ENCODE measurements at places on chromosomes 2 and 18.

- DNase-seq, result no peak
Observed at GRCh38 chr18:9000733-9001132, 101.8 kb upstream of the NDUFV2 start.

GRCh38 chr2:54336136-54336976, 80.3 kb upstream of the TSPYL6 start:
- no peak for DNase-seq

- no peak for DNase-seq
Observed at GRCh38 chr18:40995529-40995928, 959.5 kb upstream of the PIK3C3 start.

DNA sequence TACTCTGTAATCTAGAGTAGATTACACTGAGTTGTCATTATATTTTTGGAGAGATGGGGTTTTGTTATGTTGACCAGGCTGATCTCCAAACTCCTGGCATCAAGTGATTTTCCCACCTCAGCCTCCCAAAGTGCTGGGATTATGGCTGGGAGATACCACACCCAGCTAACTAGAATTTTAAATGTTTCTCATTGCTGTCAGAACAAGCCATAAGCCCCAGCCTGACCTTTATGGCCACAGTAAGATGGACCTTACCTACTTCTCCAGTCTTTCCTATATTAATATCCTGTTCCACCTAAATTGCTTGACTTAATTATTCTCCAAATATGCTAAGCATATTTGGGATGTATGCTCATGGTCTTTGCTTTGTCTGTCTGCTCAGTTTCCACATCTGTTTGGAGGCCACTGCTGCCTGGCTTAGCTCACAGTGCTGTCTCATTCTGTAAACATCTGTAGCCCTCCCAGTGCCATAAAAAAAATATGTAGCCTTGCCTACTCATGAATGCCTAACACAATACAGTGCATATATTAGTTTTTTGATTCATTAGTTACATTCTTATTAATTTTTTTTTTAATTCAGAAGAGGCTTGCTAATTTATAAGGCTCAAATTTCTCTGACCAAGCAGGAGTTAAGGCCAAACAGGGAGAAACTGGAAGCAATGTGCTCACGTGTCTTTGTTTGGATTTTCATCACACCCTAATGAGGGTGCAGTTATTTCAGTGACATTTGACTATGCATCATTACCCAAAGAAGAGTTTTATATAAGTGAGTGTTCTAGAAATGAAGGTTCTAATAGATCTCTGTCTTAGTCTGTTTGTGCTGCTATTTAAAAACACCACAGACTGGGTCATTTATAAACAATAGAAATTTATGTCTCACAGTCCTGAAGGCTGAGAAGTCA, 45.3 kb upstream of the PSME4 start:
- DNase-seq, result no peak

DNA sequence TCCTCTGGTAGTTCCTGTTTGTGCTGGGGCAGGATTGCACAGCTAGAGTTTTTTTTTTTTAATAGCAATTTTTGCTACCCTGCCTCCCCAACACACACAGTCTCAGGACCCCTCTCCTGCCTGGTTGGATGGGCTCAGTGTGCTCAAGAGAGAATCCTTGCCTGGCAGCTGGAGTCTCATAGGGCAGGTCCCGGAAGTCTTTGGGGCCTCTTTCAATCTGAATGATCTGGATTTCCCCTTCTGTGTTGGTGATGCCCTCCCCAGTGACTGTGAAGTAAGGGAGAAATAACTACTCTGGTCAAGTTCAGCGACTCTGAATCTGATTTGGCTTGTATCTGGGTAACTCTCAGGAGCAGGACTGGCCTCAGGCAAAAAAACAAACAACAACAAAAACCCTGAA, 220.6 kb upstream of the LRRTM1 start:
- no peak for DNase-seq

DNA sequence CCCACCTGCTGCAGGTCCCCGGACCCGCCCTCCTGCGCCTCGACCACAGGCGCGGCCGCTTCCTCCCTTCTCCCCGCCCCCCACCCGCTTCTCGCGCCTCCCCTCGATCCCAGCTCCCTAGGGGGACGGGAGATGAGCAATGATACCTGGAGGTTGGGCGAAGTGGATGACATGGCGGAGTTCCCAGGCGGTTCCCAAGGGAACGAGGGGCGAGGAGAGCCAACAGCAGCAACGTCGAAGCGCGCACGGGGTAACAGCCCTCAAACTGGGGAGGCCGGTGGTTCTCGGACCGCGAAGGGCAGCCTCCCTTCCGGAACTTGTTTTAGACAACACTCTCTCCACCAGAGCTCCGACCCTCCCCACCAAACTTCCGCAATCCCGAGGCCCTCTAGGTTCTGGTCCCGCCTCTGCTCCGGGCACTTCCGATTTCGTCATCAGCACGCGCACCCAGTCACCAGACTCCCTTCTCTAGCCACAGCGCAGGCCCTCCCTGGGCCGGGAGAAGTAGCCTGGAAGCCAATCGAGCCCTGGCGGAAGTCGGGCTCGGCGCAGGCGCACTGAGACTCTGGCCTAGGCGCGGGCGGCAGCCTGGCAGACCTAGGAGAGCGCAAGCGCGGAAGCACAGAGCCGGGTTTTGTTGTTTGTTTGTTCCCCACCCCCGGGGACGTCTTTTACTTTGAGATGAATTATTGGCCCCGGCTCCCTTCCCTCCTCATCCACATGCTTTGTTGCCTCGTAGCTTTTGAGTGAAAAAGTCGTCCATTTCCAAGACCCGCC, at the start of gene VPS4B:
Gene VPS4B, minus strand, starts transcription at position 390 of the 777 bp plus-strand sequence. Its CDS starts 217 bp downstream, at position 173.
- peak; percentile 100 for DNase-seq

DNA sequence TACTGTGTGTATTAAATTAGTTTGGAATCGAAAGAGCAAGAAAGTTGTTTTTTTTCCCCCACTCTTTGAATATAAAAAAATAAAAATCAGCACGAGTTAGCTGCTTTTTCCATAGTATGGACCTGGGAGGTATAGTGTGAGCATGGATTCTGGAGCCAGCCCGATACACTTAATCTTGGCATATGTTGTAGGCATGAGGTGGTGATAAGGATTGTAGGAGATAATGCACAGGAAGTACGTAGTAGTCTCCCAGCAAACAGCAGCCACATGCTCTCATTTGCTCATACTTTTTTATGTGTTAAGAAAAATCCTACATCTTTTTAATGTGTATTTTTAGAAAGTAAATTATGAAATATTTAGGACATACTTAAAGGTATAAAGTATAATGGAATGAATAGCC, 2.1 kb upstream of the DNAJC27 start:
- no peak for DNase-seq

- DNase-seq, result no peak
Observed at GRCh38 chr2:36359067-36359466, 3.5 kb downstream of the CRIM1 start.

DNA sequence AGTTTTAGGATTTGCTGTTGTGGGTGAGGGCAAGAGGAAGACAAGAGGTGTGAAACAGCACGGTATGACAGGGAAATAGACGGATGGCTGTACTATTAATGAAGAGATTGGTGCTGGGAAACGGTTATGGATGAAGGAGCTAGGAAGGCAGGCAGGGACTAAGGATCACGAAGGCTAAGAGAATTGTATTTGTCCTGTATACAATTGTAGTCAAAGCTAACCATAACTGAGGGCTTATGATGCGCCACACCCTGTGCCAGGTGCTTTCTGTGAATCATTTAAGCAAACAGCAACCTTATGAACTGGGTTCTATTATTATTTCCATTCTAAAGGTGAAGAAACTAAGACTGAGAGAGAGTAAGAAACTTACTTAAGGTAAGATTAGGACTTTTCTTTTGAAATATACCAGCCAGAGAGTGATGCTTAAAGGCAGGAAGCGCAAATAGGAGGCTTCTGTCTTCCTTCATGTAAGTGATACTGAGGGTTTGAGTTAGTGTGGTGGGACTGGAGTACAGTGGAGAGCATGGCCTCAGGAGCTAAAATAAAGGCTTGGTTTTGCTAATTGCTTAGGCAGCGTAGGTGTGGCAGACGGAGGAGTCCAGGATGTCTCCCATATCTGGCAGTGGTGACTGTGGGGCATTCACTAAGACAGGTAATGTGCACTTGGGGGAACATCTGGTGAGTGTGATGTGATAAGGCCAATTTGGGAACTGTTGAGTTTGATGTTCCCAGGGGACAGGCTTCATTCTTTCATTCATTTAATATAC, 85.8 kb downstream of the PLEKHM3 start:
- DNase-seq, result no peak

DNA sequence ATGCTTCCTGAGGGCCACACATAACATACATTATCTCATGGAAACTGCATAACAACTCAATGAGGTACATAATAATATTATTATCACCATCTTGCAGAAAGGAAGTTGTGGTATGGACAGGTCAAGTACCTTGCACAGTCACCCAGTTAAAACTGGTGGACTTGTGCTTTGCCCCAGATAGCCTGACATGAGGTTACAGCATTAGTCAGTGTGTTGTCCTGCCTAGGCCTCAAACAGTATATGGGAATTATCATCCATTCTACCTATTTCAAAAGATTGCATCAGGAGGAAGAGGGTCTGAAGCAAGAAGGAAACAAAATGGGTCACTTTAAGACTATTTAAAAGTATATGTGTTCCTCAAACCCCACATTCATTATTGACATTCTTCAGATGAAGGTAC, 5.4 kb upstream of the ANTXR1 start:
- DNase-seq, result no peak

DNA sequence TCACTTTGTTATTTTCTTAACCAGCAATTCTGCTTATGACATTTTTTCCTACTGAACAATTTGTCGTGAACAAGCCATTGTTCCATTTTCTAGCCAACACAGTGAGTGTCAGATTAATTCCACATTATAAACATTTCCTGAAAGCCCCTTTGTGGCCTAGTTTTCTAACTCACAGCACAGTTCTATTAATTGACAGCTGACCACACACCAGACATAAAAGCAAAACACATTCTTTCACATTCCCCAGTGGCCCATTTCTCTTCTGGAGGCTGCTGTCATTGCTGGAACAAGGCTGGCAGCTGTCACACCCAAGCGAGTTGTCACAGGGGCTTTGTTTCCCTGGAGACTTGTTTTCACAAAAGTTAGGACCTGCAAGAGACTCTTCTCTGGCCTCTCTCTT, 50.7 kb downstream of the RNF152 start:
- DNase-seq, result no peak

- DNase-seq, result no peak
Observed at GRCh38 chr18:23694637-23695430, 5.6 kb downstream of the LAMA3 start.

GRCh38 chr2:221377066-221377465, 195.0 kb downstream of the EPHA4 start:
- DNase-seq, result no peak

DNA sequence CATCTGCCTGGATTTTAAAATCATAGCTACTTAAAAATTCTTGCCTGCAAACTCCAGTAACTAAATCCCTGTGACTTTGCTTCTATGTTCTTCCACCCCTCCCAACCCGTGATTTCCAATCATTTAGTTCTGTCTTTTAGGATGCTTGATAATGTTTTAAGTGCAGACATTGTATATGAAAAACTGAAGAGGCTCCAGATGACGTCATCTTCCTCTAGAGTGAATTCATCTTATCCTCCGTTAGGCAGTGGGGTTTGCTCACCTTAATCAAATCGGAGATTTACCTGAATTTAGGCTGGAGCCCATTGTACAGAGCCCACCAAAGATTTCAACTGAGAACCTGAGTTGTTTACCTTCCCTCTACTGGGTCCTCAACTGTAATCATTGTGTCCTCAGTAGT, 10.9 kb downstream of the FBXO48 start:
- no peak for DNase-seq

- no peak for DNase-seq
Observed at GRCh38 chr2:61995515-61995914, 90.0 kb downstream of the COMMD1 start.

DNA sequence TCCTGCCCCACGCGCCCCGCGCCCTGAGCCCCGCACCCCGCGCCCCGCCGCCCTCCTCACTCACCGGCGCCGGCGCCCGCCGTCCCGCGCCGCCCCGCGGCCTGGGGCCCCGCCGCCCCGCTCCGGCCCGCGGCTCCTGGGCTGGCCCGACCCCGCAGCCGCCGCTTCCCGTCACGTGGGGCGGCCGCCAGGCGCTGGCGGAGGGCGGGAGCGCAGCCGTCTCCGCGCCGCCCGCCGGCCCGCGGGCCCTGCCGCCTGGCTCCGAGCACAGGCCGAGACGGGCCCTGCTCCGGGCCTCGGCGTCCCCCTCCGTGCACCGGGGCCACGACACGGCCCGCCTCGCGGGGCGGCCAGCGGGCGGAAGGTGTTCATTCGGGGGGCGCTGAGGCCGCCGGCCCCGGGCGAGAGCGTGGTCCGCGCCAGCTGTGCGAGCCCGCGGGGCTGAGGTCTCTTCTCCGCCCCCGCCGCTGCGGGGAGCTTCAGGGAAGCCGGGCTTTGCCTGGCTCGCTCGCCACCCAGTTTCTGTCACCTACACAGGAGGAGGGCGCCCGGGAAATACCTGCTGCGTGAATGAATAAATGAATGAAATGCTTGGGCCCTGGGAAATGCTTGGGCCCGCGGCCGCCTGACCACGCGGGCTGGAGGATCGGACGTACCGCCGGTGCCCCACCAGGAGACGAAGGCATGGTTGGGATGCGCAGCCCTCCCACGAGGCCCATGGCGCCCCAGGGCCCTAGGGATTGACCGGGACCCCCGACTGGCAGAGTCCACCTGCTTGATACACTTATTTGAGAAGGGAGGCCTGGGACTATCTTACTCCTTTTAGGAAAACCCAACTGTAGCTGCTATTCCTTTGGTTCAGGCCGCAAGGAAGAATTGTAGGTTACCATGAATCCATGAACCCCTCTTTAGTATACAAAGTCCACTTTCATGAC, at the start of gene TGFBRAP1:
Gene TGFBRAP1, minus strand, starts transcription at position 175 of the 935 bp plus-strand sequence. CDS start 21,434 bp downstream, outside the sequence.
- peak; percentile 38 for DNase-seq
